Activated CD4-positive, alpha-beta T cell treated with anti-CD3 and anti-CD28 coated beads for 4 hours (primary cell): ENCODE measurements at places on chromosomes 5 and 9.
A peak's percentile ranks its signal among the peaks of the same experiment; 100 is the strongest.

GRCh38 chr9:69885931-69886330, 65.3 kb downstream of the CFAP95 start:
- DNase-seq = no peak

GRCh38 chr9:105608721-105609598, 51.0 kb downstream of the FKTN start:
- peak; percentile 4 for DNase-seq

DNA sequence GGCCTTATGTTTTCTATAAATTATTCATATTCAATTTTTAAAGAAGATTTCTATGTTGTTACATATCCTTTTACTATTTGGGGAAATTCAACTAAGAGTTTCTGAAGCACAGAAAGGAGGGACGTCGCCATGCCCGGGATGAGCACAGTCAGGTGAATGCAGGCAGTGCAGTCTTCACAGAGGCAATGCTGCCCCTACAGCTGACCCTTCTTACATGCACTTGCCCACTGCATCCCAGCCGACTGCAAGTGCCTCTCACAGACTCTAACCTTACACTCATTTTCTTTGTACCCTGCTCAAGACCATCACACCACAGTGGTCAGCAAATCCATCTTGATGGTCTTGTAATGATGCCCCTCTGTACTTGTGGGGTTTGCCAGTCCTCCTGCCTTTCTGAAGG, 73.8 kb downstream of the SHC3 start:
- no peak for DNase-seq

GRCh38 chr5:80686757-80687156, 32.0 kb upstream of the DHFR start:
- DNase-seq = no peak

GRCh38 chr5:110040178-110040577, 350.5 kb downstream of the MAN2A1 start:
- DNase-seq = no peak

DNA sequence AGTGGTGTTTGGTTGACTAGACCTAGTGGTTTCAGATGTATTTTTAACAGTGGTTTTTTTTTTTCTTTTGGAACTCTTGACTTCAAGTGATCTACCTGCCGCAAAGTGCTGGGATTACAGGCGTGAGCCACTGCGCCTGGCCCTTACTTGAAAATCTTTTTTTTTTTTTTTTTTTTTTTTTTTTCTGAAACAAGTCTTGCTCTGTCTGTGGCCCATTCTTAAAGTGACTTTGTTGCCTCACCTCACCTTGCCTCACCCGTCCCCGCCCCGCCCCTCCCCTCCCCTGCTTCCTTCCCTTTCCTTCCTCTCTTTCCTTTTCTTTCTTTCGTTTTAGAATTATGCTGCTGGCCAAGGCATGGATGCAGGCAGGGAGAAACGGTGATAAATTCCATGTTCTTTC, 26.0 kb downstream of the GPBP1 start:
- DNase-seq = no peak

- no peak for DNase-seq
Measured at GRCh38 chr5:37792975-37793631, 46.7 kb downstream of the GDNF start.

DNA sequence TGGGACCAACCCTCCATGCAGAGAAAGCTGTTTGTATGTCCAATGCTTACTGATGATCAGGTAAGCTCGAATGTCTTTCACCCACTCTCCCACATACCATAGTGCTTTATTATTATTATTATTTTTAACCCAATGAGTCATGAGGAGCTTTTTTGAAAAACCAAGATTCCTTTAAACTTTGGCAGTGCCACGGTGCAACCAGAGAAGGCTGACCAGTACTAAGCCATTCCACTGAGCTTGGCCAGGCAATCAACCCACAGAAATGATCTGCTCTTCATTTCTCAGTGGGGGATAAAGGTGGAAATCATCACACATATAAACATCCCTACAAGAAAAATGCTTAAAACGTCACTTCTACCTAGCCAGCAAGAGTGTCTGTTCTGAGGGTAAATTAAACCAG, 35.5 kb downstream of the JAKMIP2 start:
- no peak for DNase-seq
